ENCODE measurements at places on chromosomes 2 and 18.

- DNase-seq, result no peak
Observed at GRCh38 chr2:237538001-237538720, 28.2 kb upstream of the PRLH start.

GRCh38 chr18:48605408-48605845, 66.6 kb downstream of the CTIF start:
- DNase-seq, result no peak

- DNase-seq, result no peak
Observed at GRCh38 chr2:145682546-145683157, 1162.7 kb upstream of the ZEB2 start.

DNA sequence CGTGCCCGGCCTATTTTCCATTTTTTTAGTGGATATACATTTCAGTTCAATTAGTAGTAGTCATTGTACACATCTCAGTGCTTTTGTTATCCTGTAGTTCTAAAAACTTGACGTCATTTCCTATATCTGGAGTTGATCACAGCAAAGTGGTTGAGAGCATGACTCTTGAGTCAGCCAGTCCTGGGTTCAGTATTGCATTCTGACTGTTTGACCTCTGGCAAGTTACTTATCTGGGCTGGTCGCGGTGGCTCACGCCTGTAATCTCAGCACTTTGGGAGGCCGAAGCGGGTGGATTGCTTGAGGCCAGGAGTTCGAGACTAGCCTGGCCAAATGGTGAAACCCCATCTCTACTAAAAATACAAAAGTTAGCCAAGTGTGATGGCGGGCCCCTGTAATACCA, 50.4 kb upstream of the PPM1B start:
- peak; percentile 61 for DNase-seq

- no peak for DNase-seq
Observed at GRCh38 chr2:26880161-26880560, 32.2 kb downstream of the DPYSL5 start.

- DNase-seq, result no peak
Observed at GRCh38 chr2:207920321-207920720, 105.0 kb downstream of the PLEKHM3 start.

GRCh38 chr18:35851286-35851970, 121.1 kb upstream of the RMP24 start:
- DNase-seq, result no peak

DNA sequence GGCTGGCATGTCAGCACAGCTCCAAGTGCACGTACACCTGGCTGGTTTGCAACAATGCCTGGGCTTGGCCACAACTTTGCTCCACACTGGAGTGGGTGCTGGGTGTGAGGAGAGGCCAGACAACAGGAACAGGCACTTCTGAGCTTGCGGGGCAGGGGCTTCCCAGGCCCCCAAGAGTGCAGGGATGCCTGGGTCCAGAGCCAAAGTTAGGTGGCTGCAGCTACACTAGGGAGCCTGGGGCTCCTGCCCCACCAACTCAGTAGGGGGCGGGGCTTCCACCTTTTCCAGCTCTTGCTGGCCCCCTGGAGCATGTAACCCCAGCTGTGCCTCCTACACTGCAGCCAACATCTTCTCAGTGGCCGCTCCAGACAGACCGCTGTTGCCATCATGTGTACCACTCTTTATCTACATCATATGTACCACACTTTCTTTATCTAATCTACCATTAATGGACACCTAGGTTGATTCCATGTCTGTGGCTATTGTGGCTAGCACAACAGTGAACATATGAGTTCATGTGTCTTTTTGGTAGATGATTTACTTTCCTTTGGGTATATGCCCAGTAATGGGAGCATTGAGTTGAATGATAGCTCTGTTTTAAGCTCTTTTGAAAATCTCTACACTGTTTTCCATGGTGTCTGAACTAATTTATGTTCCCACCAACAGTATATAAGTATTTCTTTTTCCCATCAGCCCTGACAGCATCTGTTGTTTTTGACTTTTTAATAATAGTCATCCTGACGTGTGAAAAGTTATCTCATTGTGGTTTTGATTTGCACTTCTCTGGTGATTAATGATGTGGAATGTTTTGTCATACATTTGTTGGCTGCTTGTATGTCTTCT, 87.9 kb downstream of the ZNF804A start:
- DNase-seq, result no peak

All from activated CD4-positive, alpha-beta T cell treated with anti-CD3 and anti-CD28 coated beads, Interleukin-2, Interleukin-4, amounts not matched to agents 100 ng/mL and 50 ng/mL, durations not matched to agents 16 hours and 8 hours (primary cell).